Activated CD4-positive, alpha-beta T cell treated with anti-CD3 and anti-CD28 coated beads for 24 hours (primary cell): ENCODE measurements at places on chromosomes 5 and 9.
A peak's percentile ranks its signal among the peaks of the same experiment; 100 is the strongest.

GRCh38 chr5:95956021-95956899, 5.4 kb downstream of the ELL2 start:
- no peak for DNase-seq

GRCh38 chr5:35197351-35197750, 32.9 kb downstream of the PRLR start:
- no peak for DNase-seq

DNA sequence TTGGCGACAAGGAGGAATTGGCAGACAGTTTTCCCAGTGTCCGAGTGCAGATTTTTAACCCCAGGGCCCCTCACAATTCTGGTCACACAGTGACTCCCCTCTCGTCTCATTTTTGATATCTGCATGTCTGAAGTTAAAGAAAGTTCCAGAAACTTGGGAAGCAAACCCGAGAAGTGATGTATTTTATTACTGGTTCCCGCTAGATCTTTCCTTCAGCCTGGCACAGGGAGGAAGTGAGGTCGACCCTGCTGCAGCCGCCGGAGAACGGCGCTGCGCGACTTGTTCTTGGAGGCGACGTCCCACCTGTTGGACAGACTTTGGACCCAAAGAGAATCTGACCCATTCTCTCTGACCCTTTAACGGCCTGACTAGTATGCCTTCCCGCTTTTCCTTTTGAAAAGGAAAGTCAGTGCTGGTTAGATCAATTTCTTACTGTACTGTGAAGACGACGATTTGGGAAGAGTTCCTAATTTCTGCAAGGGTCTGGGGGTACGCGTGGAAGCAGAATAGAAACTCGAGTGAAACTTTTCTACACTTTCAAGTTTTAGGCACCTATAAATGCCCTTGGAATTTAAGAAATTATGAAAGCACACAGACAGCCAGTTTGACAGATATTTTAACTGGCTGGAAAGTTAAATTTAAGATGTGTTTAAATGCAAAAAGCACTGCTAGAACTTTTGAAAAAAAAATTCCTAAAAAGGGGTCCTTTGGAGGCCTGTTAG, 744 bp downstream of the OTULIN start:
- no peak for DNase-seq

DNA sequence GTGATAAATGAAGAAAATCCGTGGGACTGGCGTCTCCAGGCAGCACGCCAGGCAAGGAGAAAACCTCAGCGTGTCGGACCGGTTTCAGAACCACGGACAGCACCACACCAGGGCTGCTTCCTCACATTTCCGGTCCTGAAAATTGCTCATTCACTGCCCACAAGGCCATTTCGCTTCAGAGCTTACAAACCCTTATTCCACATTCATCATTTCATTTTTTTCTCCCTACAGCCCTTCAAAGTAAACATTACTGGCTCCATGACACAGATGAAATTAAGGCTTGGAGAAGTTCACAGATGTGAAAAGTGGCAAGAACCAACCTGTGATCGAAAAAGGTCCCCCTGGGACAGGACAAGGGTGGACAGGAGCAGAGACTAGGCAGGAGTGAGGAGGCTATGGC, 1.5 kb upstream of the GPRIN1 start:
- DNase-seq = peak; percentile 43

- DNase-seq = no peak
Observed at GRCh38 chr9:129640871-129641749, 841 bp downstream of the ASB6 start.

DNA sequence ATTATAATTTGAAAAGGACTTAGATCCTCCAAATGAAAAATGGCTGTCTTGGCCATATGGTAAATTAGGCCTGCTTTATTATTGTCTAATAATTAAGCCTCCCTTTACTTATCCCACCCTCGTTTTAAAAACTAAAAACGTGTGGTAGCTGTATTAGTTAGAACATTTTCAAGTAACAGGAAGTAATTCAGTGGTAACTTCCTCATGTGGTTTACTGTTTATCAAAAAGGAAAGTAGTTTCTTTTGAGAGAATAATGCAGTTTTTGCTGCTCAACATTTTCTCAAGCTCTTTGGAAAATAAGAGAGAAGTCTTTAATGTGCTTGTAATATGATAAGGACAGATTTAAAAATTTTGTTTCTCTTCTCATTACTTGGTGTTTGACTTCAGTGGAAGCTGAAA, 26.0 kb downstream of the ZCCHC7 start:
- DNase-seq = no peak

DNA sequence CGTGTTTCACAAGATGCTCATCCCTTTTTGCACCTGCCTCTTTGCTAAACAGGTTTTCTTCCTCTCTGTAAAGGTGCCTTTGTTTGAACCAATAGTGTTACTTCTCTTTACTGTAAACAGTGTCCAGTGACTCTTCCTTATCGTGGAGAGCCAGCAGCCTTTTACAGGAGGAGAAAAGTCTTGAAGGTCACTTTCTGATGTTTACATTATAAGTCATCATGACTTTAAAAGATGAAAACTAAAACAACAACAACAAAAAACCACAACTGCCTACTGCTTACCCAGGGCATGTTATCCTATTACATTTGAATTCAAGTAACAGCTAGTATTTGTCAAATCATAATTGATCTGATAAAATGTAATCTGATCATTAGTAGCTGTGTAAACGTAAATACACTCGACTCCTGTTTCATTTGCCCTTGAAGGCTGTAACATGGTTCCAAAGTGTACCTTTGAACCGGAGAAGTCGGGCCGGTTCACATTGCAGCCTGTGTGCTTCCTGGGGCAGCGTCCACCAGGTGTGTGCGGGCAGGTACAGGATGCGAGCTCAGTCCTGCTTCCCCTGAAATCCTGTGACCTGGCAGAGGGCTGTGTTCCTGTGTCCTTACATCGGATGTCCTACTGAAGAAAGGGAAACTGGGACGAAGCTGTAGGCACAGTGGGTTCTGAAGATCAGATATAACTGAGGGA, 118.1 kb downstream of the C9orf152 start:
- no peak for DNase-seq

GRCh38 chr5:78594610-78595457, 53.7 kb downstream of the LHFPL2 start:
- DNase-seq = no peak

GRCh38 chr5:58255970-58256369, 203.9 kb downstream of the PLK2 start:
- no peak for DNase-seq
